Immature natural killer cell (primary cell): ENCODE measurements at places on chromosomes 5 and 9. TPM values are rescaled to one million over a fixed set of nuclear protein-coding genes. Genes with fewer than 3 reads are reported as not detected.

Gene CD274
- 3.1 TPM for polyA plus RNA-seq

Gene FREM1
- not detected for polyA plus RNA-seq

Gene SLC12A2
- 5.0 TPM for polyA plus RNA-seq

Gene DMRT2
- polyA plus RNA-seq = not detected

Gene ARHGEF39
- 1.1 TPM for polyA plus RNA-seq

Gene PCDHA1
- not detected for polyA plus RNA-seq

Gene PIK3R1
- polyA plus RNA-seq = 80.0 TPM

Gene FBP1
- 25.5 TPM for polyA plus RNA-seq

DNA sequence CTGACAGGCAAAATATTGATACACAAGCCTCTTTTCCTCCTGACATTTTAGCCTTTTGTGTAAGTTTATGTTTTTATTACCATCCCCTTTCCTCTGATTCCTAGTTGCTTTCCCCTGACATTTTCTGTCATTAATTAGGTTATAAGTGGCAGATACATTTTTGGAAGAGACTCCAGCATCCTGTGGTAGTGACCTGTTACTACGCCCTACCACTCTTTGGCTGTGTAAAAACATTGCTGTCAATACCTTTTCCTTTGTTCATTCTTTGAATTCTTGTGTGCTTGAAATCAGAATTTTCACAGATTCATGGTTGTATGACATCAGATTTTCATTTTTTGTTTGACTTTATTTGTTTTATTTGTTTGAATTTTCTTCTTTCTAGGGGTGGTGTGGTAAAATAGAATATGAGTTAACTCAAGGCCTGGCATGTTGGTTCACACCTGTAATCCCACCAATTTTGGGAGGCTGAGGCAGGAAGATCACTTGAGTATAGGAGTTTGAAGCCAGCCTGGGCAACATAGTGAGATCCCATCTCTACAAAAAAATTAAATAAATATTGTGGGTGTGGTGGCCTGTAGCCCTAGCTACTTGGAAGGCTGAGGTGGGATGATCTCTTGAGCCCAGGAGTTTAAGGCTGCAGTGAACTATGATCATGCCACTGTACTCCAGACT, 43.4 kb downstream of the UBE2R2 start:
- peak overlapping the region; percentile 65 for H3K27ac ChIP-seq
- DNase-seq = no peak
- peak overlapping the region; percentile 54 for H3K4me3 ChIP-seq
- no peaks in the 10 kb centered on the region for H3K36me3 ChIP-seq
- peaks cover 2% of the 10 kb centered on the region for H3K27me3 ChIP-seq

- H3K4me1 ChIP-seq = peaks cover 19% of the 10 kb centered on the region
- no peaks in the 10 kb centered on the region for H3K36me3 ChIP-seq
- no peak overlapping the region for H3K27ac ChIP-seq
- peaks cover 10% of the 10 kb centered on the region for H3K27me3 ChIP-seq
- peak overlapping the region; percentile 74 for H3K4me3 ChIP-seq
Measured at GRCh38 chr9:69671311-69671878, 776 bp downstream of the APBA1 start.

DNA sequence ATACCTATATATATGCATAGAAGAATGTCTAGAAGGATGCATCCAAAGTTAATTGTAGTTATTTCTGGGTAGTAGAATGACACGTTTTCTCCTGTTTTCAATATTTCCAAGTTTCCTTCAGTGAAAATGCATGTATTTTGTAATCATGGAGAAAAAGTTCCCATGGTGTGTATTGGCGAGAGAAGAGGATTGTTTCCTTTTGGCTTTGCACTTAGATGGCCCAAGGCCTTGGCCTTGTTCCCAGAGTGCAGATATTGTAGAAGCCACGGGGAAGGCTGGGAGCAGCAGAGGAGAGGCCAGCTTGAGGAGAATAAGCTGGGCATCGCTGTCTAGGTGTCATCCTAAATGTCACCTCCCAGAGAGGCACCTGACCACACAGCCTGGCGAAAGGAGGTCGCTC, 44.0 kb downstream of the IRF1 start:
- H3K4me3 ChIP-seq = peak overlapping the region; percentile 19
- no peaks in the 10 kb centered on the region for H3K27me3 ChIP-seq
- peaks cover 47% of the 10 kb centered on the region for H3K36me3 ChIP-seq
- H3K27ac ChIP-seq = peak overlapping the region; percentile 88
- H3K4me1 ChIP-seq = peaks cover 98% of the 10 kb centered on the region
- no peak for DNase-seq

DNA sequence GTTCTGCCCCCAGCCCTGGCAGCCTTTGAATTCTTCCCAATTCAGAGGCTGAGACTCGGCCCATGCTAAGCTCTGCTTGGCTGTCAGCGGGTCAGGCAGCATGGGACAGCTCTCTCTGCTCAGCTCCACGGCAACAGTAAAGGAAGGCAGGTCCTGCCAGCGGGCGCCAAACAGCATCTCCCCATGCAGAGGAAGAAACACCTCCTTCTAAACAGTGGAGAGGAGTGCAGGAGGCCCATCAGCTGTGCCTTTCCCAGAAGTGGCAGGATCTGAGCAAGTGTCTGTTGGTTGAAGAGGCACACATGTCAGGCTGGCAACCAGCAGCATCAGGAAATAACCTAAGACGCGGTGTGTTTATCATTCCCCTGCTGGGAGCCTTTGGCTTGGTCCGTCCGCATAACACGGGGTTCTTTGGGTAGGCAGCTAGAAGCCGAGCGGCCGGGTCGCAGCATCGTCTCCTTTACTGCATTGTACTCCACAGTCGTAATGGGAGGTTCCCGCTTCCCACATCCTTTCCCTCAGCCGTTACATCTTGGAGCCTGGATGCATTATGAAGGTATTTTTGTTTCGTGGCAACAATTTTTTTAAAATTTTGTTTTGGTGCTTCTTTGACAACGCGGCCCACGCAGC, 42.7 kb upstream of the NCS1 start:
- H3K27me3 ChIP-seq = peaks cover 27% of the 10 kb centered on the region
- peak overlapping the region; percentile 100 for H3K27ac ChIP-seq
- DNase-seq = no peak
- no peaks in the 10 kb centered on the region for H3K36me3 ChIP-seq
- H3K4me1 ChIP-seq = peaks cover 69% of the 10 kb centered on the region

GRCh38 chr5:14330291-14330690, 187.1 kb downstream of the TRIO start:
- DNase-seq = no peak
- no peaks in the 10 kb centered on the region for H3K27me3 ChIP-seq
- H3K36me3 ChIP-seq = peaks cover 11% of the 10 kb centered on the region
- no peak overlapping the region for H3K27ac ChIP-seq
- no peak overlapping the region for H3K4me3 ChIP-seq

GRCh38 chr5:40224421-40224820, 455.3 kb upstream of the PTGER4 start:
- H3K27ac ChIP-seq = no peak overlapping the region
- peaks cover 23% of the 10 kb centered on the region for H3K4me1 ChIP-seq
- no peak overlapping the region for H3K4me3 ChIP-seq
- H3K36me3 ChIP-seq = no peaks in the 10 kb centered on the region
- H3K27me3 ChIP-seq = peaks cover 9% of the 10 kb centered on the region
- DNase-seq = no peak

DNA sequence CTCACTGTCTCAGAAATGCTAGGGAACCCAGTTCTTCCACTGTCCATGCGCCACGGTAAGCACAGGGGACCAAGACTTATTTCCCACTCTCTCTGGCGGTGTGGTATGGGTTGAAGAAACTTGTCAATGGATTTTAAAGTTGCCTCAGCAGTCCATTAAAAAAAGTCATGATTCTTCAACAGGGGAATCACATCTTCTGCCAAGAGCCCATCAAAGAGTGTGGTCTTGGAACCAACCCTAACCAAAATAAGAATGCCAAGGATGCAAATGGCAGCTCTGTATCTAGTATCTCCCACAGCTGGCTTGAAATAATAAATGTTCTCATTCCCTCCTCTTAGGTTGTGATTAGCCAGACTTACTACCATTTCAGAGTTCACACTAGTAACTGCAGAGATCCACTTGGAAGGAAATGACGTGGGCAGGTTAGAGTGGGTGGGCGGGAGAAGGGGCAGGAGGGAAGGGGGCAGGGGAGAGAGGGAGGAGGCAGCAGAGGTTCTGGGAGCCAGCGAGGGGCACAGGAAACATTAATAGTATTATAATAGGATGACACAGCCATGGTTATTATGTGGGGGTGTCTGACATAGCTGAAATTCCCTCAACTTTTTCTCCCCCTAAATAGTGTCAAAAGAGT, 17.6 kb downstream of the PTCH1 start:
- DNase-seq = no peak
- H3K27me3 ChIP-seq = peaks cover 7% of the 10 kb centered on the region
- no peak overlapping the region for H3K4me3 ChIP-seq

- no peaks in the 10 kb centered on the region for H3K36me3 ChIP-seq
- H3K4me1 ChIP-seq = no peaks in the 10 kb centered on the region
- H3K4me3 ChIP-seq = no peak overlapping the region
Measured at GRCh38 chr5:66515209-66515608, 81.0 kb upstream of the MAST4 start.

DNA sequence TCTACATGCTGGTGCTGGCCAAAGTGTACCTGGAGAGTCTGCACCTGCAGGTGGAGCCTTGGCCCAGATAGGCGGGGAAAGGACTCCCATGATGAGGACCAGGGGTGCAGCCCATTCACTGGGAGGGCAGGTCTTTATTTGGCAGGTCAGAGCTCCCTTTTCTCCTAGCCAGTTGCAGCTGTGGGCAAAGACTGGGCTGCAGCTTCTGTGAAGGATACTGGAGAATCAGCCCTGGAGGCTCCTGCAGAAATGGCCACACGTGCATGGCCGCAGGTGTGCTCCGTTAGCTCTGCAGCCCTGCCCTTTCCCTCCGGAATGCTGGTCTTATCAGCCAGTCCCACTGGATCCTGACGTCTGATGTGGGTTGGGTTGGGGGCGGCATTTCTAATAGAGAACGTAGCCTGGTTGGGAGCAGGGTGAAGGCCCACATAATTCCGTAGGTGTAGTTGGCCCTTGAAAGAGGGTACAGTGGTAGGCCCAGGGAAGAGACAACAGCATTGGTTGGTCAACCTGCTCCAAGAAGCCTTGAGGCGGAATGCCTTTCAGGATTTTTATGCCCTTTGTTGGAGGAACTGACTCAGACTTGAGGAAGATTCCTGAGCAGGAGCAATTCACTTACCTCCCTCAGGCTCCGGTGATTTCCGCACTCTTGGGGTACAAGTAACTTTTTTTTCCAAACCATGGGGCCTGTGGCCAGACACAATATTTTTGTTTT, 22.0 kb upstream of the TIFAB start:
- H3K27me3 ChIP-seq = no peaks in the 10 kb centered on the region
- no peak overlapping the region for H3K27ac ChIP-seq
- no peak overlapping the region for H3K4me3 ChIP-seq
- no peaks in the 10 kb centered on the region for H3K4me1 ChIP-seq

GRCh38 chr5:148626081-148626613, 28.2 kb downstream of the HTR4 start:
- peaks cover 30% of the 10 kb centered on the region for H3K27me3 ChIP-seq
- DNase-seq = no peak
- H3K4me1 ChIP-seq = peaks cover 13% of the 10 kb centered on the region
- no peaks in the 10 kb centered on the region for H3K36me3 ChIP-seq
- no peak overlapping the region for H3K4me3 ChIP-seq

DNA sequence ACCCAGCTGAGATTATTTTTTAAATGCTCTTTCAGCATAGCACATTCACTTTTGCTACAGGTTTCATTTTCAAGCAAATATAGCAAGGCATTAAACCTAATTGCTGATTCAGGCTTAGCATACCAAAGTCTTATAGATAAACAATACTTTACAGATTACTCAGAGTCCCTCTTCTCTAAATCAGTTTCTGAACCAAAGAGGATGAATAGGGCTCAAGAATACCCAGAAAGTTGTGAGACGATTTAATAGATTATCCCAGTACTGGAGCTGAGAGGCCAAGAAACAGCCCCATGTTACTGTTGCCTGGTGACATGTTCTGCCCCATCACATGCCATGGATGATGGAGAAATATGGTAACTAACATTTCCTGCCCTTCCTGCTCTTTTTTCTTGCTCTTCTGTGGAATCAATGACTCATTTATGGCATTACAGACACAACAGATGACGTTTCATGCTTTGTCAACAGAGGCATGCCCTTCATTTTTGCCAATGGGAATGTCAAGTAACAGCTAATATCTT, 18.1 kb upstream of the SSBP2 start:
- no peak overlapping the region for H3K4me3 ChIP-seq
- H3K27ac ChIP-seq = no peak overlapping the region
- H3K36me3 ChIP-seq = no peaks in the 10 kb centered on the region
- DNase-seq = no peak
- H3K27me3 ChIP-seq = peaks cover 2% of the 10 kb centered on the region
- no peaks in the 10 kb centered on the region for H3K4me1 ChIP-seq

- peak overlapping the region; percentile 99 for H3K4me3 ChIP-seq
- no peak for DNase-seq
- peaks cover 13% of the 10 kb centered on the region for H3K27me3 ChIP-seq
- peaks cover 5% of the 10 kb centered on the region for H3K36me3 ChIP-seq
- peaks cover 70% of the 10 kb centered on the region for H3K4me1 ChIP-seq
- peak overlapping the region; percentile 100 for H3K27ac ChIP-seq
Measured at GRCh38 chr5:115840873-115841272, 492 bp downstream of the ATG12 start.

DNA sequence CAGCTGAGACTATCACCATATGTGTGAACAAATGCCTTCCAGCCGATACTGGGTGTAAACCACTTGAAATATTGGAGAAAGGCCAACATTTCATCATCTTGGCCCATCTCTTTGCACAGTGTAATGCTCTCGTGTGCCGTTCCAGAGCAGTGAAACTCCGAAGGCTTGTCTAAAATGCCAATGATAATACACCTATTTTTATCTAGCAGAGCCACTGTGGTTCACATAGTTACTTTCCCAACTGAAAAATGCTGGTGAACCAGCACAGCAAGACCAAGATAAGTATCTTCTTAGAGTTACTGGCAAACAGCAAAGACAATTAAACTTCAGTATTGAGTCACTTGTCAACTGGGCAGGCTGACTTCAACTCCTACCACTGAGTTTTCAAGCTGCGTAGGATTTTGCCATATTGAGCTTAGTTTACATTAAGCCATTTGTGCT, 379.9 kb upstream of the ACTBL2 start:
- no peak overlapping the region for H3K4me3 ChIP-seq
- H3K36me3 ChIP-seq = no peaks in the 10 kb centered on the region
- H3K27me3 ChIP-seq = peaks cover 3% of the 10 kb centered on the region
- H3K4me1 ChIP-seq = no peaks in the 10 kb centered on the region
- no peak overlapping the region for H3K27ac ChIP-seq

DNA sequence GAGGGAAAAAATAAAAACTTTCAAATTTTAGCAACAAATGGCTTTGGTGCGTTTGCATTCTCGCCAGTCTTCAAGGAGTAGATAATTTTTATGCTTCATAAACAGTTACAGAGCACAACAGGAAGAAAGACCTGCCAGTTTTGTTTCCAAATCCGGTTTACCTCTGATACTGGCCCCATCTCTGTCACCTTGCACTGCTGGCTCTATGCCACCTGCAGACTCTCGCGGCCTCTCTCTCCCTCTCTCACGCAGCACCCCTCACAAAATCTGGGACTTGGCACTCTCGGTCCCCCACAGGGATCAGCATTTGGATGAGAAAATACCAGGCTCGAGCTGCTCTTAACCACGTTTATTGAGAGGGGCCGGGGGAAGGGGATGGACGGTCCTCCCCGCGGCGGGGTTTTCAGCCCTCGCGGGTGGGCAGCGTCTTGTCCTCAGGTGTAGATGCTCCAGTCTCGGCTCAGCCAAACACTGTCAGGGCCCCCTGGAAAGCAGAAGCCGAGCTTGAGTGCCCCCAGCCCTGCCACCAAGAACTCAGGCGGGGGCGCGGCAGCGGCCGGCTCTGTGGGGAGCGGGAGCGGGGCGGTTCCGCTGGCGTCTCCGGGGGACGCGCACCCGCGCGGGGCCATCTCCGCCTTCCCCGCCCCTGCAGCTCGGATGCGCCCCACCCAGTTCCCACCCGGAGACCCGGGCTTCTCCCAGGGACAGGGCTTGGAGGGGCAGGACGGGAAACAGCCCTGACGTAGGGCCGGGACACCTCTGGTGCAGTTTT, 1.3 kb downstream of the SCGB3A1 start:
- peaks cover 20% of the 10 kb centered on the region for H3K27me3 ChIP-seq
- DNase-seq = no peak
- no peak overlapping the region for H3K27ac ChIP-seq
- no peaks in the 10 kb centered on the region for H3K4me1 ChIP-seq
- H3K36me3 ChIP-seq = no peaks in the 10 kb centered on the region
